ENCODE measurements at places on chromosomes 13 and 19.

- no peak for DNase-seq
Measured at GRCh38 chr19:14582894-14583340, at the start of gene CLEC17A. CLEC17A (plus strand) TSS chr19:14583084; CDS start chr19:14583161, 77 bp downstream.

DNA sequence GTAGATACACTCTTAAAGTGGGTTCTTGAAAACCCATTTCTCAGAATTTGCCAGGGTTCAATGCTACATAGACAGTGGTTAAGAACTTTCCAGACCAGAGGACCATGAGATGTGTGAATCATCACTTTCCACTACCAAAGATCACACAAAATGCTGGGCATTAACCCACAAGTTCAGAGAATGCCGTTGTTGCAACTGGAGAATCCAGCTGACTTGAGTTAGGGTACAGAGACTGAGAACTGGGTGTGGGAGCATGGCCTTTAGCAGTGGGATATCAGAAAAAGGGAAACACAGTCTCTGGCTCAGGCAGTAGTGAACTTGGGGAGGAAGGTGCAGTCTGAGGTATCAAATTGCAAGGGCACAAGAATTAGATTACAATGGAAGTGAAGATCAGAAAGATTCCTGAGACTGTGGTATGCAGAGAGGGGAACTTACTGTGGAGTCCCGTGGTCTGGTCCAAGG, 51.5 kb upstream of the WDFY2 start:
- no peak for DNase-seq

DNA sequence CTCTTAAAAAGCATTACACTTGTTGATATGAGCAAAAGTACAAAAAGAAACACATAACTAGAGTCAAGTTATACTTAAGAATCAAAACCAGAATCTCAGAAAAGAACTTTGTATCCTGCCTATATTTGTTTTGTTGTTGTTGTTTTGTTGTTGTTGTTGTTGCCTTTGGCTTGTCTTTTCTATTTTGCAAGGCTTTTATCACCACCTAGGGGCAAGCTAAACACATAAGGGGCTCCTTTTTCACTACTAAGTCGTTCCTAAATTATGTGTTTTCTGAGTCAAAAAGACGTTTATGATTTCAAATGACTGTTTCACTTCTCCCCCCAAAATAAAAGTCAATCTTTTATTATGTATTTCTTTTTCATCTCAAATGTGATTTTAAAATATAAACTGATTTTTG, 250.2 kb downstream of the RBM26 start:
- no peak for DNase-seq

- DNase-seq: peak; percentile 50
Measured at GRCh38 chr19:1076951-1077350, 10.0 kb downstream of the ARHGAP45 start.

GRCh38 chr19:3408996-3409345, 42.6 kb downstream of the NFIC start:
- no peak for DNase-seq

GRCh38 chr19:45110851-45111266, 17.9 kb downstream of the PPP1R37 start:
- no peak for DNase-seq

GRCh38 chr13:80469853-80470381, 129.0 kb upstream of the SPRY2 start:
- peak; percentile 15 for DNase-seq

DNA sequence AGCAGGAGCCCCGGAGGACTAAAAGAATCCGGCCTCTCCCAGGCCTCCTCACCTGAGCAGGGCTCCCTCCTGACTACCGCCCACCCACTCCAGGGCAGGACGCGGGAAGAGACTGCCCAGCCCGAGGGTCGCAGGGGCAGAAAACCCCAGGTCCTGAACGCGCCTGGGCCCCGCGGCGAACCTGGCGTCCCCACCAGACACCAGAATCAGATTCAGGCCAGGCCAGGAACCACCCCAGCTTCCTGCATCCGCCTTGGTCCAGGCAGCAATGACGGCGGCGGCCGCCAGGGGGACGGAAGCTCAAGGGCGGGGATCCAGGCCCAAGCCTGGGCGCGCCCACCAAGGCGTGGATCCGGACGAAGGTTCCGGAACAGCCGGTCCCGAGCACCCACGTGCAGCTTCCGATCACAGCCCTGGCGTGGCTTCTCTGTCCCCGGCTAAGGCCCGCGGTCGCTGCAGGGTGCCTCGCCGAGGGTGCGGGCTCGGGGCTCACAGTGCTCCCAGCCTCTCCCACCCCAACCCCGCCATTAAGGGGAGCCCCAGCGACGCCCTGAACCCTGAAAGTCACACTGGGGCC, 3.6 kb downstream of the LGALS7 start:
- no peak for DNase-seq

DNA sequence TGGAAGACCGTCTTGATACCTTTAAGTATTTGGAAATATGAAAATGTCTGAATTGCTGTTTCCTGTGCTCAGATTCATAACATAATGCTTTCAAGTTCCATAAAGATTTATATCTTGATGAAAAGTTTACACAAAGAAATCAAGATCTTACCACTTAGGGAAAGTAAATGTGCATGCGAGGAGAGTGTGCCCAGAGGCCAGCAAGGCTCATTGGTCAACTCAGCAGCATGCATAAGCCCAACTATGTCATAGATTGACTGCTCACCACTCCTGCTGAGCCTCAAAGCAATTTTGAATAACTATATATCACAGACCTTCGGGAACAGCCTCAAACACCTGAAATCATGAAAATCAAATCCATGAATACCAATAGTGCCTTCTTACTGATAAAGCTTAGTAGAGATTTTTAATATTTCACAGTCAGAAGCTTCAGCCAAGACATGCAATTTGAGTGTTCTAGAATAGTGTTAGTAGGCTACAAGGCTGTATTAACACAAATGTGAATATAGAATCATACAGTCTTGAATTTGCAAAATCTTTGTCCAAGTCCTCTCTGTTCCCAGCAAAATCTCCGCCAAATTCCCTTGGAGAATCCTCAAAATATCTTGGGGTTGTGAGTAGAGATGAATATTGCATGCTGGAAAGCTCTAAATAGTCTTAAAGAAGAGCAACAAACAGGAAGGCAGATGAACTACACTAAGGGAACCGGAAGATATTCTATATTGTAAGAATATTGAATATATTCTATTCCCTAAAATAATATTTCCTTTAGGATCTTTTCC, 124.1 kb downstream of the DCLK1 start:
- no peak for DNase-seq

- DNase-seq: no peak
Measured at GRCh38 chr13:41332829-41333228, 21.8 kb downstream of the NAA16 start.

DNA sequence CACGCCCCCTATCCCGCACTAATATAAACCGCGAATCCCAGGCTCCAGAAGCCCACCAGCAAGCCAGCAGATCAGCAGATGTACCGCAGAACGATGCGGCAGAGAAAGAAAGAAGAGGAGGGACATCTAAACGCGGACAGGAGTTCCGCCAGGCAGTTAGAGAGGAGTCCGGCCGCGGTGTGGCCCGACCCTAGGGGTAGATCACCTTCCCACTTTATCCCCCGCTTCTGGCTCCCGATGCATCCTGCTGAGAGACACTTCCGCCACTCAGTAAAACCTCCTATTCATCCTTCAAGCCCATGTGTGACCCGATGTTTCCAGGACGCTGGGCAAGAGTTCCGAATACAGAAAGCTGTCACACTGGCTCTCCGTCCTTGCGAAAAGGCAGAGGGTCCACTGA, 1046.8 kb downstream of the SLITRK5 start:
- DNase-seq: no peak

- no peak for DNase-seq
Measured at GRCh38 chr13:110221406-110222117, 85.4 kb downstream of the COL4A1 start.

DNA sequence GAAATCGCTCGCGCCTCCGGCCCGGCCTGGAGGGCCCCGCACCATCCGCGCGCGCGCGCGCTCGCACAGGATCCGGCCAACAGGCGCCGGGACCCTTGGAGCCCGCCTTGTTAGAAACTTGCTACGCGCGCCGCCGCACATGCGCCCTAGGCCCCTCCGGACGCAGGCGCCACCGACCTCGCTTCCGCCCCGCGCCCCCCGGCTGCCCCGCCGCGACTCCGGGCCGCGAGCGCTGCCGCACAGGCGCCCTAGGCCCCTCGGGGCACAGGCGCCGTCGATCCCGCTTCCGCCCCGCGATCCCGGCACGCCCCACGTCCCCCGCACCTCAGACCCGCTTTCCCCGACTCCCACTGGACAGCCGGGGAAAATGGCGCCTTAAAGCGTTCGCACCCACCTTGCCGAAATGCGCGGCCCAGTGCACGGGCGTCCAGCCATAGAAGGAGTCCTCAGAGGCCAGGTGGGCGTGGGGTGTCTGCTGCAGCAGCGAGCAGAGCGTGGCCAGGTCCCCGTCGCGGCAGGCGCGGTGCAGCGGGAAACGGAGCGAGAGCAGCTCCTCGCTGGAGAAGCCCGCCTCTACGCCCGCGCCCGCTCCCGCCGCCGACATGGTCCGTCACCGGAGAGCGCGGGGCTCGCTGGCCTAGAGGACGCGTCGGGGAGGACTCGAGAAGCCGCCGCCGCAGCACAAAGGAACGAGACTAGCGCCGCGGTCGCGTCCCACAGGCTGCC, 375 bp downstream of the ANKRD10 start:
- DNase-seq: no peak

DNA sequence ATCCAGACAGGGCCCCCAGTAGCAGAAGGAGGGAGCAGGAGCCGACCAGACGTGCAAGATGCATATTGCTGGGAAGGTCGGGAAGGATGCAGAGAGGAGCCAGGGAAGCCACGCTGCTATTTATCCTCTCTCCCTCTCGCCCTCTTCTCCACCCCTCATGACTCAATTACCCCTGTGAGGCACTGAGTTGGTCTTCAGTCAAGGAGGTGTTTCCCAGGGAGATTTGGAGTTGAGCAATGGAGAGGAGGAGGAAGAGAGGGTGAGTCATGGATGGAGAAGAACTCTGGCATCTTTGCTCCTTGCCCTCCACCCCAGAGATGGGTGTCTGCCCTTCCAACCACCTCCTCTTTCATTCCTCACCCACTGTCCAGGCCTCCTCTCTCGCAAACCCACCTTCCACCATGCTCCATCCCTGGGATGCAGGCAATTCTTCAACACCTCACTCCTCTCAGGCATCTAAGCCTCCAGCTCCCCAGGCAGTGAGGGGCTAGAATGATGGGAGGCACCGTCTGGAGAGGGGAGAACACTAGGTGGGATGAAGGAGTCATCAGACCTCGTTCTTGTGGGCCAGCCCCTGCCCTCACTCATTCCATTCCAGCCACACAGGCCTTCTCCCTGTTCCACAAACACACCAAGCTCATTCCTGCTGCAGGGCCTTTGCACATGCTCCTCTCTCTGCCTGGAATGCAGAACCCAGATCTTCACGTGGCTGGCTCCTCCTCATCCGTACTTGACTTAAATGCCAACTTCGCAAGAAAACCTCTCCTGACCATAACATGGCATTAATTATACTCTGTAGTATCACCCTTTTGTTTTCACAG, at the start of gene SBSN:
Gene SBSN, minus strand, starts transcription at position 94 of the 821 bp plus-strand sequence. Its CDS starts 30 bp downstream, at position 64.
- no peak for DNase-seq

Measured in SIG-M5 (cell line).